CD4-positive, alpha-beta T cell treated with Interferon gamma for 1 hour (primary cell): ENCODE measurements at places on chromosomes 4 and X.

DNA sequence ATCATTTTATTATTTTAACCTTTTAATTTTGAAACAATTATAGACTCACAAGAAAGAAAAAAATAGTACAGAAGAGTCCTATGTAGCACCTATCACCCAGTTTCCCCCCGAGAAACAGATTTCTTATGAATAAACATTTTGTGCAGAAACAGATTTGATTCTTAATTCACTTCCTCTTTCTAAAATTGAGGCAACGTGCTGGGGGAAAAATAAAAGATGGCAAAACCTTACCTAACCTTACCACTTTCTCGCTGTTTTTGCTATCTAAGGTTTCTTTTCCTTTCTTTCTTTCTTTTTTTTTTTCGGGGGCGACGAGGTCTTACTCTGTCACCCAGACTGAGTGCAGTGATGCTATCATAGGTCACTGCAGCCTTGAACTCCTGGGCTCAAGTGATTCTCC is 4.3 kb upstream of the CLNK start:
- DNase-seq, result no peak

- DNase-seq, result no peak
Measured at GRCh38 chr4:70571772-70572171, 20.3 kb upstream of the AMBN start.

- DNase-seq, result no peak
Measured at GRCh38 chr4:189374176-189374575, 566.5 kb upstream of the FRG1 start.

DNA sequence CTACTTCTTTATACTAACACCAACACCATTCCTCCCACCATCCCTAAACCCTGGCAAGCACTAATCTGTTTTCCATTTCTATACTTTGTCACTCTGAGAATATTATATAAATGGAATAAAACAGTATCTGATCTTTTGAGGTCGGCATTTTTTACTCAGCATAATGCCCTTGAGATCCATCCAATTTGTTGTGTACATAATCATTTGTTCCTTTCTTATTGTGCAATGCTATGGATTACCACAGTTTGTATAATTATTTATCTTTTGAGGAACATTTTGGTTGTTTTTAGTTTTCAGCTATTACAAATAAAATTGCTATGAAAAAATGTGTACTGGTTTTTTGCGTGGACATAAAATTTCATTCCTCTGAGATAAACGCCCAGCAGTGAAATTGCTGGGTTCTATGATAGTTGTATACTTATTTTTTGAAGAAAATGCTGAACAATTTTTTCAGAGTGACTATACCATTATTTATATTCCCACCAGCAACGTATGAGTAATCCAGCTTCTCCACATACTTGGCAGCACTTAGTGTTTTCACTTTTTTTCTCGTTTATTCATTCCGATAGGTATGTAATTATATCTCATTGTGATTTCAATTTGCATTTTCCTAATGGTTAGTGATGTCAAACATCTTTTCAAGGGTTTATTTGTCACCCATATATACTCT is 154.3 kb upstream of the DCAF8L1 start:
- no peak for DNase-seq

- DNase-seq, result no peak
Measured at GRCh38 chr4:150863456-150863855, 151.6 kb downstream of the LRBA start.

DNA sequence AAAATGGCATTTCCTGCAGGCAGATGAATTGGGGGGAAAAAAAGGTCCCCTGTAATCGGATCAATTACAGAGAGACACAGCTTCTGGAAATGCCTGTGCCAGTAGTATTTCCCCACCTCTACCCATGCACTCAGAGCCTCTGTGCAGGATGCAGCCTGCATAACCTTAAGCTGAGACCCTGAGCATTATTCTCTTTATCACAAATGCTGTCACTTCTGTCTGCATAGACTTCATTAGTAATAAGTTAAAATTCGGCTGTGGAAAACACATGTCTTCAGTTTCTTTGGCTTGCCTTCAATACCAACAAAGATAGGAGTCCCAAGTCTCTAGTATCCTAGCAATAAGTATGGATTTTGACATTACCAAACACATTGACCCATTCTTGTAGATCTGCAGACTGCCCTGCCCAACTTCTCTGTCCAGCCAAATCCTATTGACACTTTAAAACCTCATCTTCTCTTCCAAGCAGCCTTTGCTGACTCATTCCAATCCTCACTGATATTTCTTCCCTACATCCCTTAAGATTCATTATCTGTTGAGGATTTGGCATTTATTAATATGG is 70.8 kb downstream of the LUZP4 start:
- no peak for DNase-seq

DNA sequence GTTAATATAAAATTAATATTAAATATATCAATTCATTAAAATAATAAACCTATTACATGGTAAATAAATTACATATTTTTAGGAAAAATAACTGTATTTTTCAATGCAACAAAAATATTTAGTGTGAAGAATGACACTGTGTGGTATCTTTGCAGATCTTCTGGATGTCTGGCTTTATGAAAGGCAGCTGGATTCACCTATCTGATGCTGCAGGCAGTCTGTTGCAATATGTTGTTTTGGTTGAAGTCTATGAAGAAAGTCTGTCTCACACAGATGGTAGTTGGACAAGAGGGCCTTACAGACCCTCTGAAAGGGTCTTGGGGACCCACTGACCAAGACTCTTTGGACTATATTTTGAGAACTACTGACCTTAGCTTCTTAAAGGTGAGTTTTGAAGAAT is 89.1 kb upstream of the TMEM150C start:
- no peak for DNase-seq

GRCh38 chrX:17413228-17413627 is 38.2 kb downstream of the NHS start:
- no peak for DNase-seq

- DNase-seq, result no peak
Measured at GRCh38 chr4:186820391-186820891, 96.8 kb upstream of the FAT1 start.

- DNase-seq, result no peak
Measured at GRCh38 chr4:6342530-6343293, 73.1 kb downstream of the WFS1 start.

GRCh38 chr4:2276581-2277325 is 14.8 kb upstream of the MXD4 start:
- no peak for DNase-seq

DNA sequence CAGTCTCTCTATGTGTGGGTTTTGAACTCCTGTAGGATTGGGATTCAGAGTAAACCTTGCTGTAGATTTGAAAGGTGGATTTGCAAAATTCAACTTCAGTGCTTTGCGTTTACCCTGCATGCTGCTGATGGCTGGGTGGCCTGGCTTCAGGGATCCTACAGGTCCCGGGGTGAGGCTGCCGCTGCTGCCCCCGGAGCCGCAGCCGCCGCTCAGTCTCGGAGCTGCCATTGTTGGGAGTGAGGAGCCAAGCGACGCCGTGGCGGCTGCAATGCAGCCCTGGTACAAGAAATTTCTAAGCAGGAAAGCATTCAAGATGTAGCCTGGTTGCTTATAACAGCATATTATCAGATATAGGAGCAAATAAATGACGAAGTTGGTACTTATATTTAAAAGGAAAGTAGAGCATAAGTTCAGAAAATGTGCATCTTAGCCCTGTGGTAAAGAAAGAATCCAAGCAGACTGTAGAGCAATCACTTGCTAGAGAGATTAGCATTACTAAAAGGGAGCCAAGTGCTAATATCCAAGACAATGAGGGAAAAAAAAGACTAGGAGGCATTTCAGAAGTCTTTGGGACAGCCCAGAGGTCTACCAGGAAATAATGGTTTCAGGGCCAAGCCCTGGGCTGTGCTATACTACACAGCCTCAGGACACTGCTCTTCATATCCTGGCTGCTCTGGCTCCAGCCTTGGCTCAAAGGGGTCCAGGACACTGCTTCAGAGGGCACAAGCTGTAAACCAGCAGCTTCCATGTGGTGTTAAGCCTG is 36.9 kb upstream of the CHIC1 start:
- DNase-seq, result no peak

DNA sequence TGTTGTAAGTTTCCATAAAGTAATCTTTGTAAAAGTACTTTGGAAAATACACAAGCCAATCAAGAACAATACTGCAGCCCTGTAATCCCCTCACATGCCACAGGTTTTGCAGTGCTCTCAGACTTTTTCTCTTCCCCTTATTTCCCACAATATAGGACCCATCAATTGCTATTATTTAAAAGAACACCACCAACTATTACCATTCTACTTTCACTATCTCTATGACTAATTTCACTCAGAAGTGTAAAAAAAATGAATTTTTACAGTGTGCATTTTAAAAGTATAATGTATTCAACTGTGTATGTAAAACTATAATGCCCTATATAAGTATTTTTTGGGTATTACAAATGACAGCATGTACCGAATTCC is 1.7 kb downstream of the ATP8A1 start:
- no peak for DNase-seq

DNA sequence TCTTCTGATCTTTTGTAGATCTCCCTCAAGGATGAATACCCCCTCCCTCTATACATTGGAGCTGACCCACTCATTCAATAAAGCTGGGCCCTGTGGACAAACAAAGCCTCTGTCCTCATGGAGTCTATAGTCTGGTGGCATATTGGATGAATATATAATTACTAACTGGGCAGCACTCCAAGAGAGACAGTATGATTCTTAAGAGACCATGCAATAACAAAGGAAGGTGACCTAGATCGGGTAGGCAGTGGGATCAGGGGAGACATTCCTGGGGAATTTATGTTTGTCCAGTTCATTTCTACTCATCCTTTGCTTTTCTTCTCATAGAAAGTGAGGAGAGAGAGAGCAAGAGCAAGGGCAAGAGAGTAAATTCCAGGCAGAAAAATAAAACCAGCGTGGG is 23.5 kb upstream of the CXCL13 start:
- no peak for DNase-seq

- no peak for DNase-seq
Measured at GRCh38 chr4:8765084-8765483, 106.6 kb downstream of the HMX1 start.

DNA sequence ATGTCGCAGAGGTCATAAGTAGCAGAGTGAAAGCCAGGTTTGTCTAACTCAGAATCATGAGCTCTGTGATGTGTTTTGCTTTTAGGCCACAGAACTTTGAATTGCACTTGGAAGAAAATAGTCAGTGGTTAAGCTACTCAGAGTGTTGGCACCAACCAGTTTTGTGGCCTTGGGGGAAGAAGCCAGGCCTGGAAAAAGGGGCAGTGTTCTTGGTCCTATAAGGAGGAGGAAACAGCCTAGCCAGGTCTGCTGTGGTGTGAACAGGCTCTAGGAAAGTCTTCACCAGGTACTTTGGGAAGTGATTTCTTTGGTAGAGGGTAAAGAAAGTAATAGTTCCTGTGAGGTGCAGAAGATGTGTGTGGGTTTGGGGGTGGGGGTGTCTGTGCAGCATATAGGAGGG is 49.2 kb downstream of the FHIP1A start:
- no peak for DNase-seq

DNA sequence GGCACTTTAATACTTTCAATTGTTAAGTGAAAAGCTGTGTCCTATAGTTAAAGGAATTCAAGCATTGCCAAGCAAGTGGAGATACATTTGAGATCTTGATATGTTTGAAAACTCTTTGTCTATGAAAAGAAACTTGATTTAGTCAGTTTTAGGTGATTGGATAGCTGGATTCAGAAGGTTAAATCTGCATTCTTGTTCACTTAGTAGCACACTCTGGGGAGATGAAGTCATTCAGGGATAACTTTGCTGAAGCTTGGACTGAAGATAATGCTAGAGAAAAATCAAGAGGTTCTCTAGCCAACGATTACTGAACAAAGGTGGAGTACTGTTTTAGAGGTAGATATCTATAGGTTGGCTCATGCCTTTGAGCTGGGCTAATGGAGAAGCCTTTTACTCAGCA is 90.6 kb downstream of the DCAF8L2 start:
- DNase-seq, result no peak

DNA sequence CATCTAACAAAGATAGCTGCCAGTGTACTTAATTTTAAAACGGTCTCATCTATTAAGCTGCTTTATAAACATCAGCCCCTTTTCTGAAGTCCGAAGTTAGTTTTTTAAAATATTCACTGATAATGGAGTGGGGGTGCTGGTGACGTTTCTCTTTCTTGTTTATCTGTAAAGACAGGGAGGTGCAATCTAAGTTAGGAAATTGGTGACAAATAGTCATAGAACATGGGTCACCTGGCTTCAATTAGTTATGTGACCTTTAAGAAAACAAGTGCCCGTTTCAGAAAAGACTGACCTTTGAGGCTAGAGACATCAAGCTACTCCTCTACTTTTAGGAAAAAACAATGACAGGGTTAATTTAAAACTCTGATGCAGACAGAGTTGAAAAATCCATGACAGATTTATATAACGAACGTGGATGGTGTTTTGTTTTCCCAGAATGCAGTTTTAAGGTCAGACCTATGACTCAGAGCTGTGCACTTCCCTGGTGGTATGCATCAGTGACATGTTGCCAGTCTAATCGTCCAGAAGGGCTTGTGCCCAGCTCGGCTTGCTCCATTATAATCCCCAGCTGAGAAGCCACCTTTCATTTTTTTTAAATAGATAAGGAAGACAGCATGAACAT is 38.2 kb downstream of the FHL1 start:
- no peak for DNase-seq

- no peak for DNase-seq
Measured at GRCh38 chrX:43707812-43708548, 51.9 kb downstream of the MAOA start.

DNA sequence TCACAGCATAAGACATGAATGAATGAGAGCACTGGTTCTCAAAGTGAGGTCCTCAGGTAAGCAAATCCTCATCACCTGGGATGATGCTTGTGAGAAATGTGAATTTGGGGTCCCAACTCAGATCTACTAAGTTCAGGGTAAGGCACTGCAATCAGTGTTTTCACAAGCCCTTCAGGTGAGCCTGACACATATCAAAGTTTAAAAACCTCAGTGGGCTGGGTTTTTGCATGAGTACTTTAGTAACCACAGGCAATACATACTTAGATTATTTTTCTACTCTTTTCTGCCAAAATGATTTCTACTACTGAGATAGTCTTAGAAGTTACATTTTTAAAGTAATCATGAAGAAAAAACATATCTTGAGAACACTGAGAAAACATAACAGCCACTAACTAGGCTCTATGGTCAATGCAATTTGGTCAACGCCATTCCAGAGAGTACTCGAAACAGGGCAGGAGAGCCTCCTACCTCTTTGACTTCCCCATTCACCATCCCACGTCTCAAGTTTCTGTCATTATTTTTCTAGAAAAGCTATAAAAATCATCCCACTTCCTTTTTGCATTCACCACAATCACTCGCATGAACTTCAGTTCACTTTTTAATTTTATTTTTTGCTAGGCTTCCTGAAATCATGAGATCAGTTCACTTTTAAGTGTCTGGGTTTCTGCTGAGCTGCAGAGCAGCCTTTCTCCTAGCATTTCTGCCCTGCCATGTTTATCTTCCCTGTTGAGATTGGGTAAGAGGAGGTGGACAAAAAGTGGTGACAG is 73.8 kb downstream of the MFAP3L start:
- no peak for DNase-seq

GRCh38 chr4:116752027-116752426 is 333.3 kb downstream of the TRAM1L1 start:
- DNase-seq, result no peak

- no peak for DNase-seq
Measured at GRCh38 chr4:8836664-8837171, 34.9 kb downstream of the HMX1 start.

GRCh38 chr4:163166041-163166579 is 580 bp downstream of the NAF1 start:
- peak; percentile 57 for DNase-seq
